ENCODE measurements at places on chromosomes 12 and 14. TPM values are rescaled to one million over a fixed set of nuclear protein-coding genes. Genes with fewer than 3 reads are reported as not detected.

- DNase-seq = no peak
These were observed 30.4 kb upstream of the PPP2R5E start for GRCh38 chr14:63573581-63573980.

DNA sequence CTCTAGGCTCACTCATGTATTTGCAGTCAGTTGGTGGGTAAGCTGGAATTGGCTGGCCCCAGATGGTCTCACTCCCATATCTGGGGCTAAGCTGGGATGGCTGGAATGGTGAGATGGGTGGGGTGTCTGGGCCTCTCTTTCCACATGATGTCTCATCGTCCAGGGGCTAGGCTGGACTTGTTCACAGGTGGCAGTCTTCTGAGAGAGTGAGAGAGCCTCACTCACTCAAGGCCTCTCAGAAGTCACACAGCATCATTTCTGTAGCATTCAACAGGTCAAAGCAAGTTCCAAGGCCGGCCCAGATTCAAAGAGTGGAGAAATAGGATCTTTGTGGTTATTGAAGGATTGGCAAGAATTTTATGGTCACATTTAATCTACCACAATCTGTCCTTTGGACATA is 102.7 kb downstream of the UNC79 start:
- DNase-seq = no peak

Gene GALNT16
- 8.5 TPM for total RNA-seq

- peak; percentile 72 for DNase-seq
These were observed 47.5 kb downstream of the C14orf132 start for GRCh38 chr14:96086574-96087077.

Gene MFAP5
- total RNA-seq = 9.0 TPM

DNA sequence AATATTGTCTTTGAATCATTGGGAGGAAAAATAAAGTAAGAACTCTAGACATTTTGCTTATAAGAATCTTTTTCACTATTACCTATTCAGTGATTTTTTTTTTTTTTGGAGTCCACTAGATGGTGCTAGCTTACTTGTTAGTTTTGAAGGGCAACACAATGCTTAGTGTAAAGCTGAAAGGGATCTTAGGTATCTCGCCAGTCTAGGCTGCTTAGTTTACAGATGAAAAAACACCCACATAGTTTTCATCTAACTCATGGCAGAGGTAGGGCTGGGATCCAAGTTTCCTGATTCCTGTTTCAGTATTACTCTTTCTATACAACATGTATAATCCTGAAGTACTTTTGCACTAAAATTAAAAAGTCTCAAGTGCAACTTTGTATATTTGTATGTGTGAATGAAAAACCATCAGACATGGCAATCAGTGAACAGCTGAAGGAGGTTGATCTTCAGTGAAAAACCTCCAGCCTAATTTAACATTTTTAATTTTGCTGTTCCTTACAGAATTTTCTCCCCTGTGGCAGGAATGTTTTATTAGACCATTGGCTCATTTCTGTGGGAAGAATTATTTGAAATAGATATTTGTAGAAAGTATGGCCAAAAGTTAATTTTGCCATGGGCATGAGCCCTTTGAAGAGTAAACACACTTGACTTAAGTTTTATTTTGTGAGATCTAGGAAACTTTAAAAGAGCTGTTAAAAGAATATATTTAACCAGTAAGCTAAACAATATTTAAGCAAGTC is 40.7 kb downstream of the LRRIQ1 start:
- DNase-seq = peak; percentile 83

Gene LGR5
- not detected for total RNA-seq

DNA sequence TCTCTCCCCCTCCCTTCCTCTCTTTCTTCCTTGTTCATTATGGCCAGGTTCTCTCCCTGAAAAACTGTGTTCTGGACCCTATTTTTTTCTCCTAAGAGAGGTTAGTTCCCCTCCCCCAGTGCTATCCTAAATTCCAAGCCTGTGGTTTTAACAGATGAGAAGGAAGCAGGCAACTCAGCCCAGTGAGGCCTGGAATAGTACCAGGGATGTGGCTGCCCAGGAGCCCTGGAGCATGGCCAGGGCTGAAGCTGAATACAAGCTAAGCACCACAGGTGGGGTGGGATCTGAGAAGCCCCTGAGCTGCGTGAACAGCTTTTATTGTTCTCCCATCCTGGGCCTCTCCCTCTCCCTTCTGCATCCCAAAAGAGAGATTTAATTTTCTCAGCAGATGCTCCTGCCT is 1581.3 kb upstream of the TMEM132C start:
- DNase-seq = no peak

Gene GCN1
- total RNA-seq = 93.1 TPM

DNA sequence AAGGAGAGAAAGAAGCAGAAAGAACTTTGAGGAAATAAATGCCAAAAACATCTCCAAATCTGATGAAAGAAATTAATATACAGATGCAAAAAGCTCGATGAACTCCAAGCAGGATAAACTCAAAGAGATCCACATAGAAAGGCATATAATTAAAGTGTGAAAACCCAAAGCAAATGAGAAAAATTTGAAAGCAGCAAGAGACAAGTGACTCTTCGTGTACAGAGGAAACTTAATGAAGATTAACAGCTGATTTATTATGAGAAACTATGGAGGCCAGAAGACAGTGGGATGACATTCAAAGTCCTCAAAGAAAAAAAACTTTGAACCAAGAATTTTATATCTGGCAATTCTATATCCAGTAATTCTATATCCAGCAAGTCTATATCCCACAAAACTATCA is 163.0 kb upstream of the TMCC3 start:
- DNase-seq = peak; percentile 17

DNA sequence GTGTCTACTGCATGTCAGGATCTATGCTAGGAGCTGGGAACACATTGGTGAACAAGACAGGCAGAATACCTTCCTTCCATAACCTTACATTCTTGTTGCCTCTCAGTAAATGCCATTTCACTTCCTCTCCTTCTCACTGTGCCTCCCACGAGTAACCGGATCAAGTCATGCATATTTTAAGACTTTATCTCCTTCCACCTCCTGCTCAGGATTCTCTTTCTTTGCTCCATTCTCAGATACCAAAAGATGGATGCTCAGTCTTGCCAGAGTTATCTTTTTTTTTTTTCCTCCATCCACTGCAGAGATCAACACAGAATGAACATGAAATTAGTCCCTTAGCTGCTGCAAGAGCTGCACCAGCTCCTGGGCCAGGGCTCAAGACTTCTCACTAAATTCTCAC is 20.0 kb upstream of the APPL2 start:
- DNase-seq = no peak

- DNase-seq = no peak
These were observed 19.5 kb upstream of the CERS5 start for GRCh38 chr12:50186681-50187080.

GRCh38 chr12:54983536-54984101 is 943 bp downstream of the TESPA1 start:
- no peak for DNase-seq

Gene BCL2L14
- not detected for total RNA-seq
